Left renal pelvis (tissue), 4 donors: ENCODE measurements at places on chromosomes 16 and 17. TPM values are rescaled to one million over a fixed set of nuclear protein-coding genes. Genes with fewer than 3 reads are reported as not detected.

GRCh38 chr17:2978116-2978515 lies 85.3 kb downstream of the OR1D5 start:
- no peak for DNase-seq

DNA sequence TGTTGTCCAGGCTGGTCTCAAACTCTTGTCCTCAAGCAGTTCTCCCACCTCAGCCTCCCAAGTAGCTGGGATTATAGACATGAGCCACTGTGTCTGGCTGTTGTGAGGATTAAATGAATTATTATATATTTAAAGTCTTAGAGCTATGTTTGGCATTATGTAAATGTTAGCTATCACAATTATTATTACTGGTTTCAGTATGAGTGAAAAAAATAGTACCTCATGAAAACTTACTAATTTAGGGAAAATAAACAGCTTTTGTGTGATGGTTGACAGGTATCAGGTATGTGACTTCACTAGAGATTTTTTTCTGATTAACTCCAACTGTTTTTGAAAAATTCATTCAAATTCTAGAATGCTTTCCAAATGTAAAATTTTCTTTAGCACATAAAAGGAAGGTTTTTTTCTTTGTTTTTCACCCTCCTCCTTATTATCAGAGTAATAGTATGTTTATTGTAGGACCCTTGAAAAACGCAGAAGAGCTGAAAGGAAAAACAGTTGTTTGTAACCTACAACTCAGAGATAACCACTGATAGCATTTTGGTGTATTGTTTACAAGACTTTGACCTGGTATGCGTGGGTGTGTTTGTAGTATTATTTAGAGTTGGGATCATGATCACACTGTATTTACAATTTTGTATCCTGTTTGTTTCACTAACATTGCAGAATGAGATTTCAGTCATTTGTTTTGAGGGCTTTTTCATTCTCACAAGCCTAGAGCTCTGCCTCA lies 13.2 kb downstream of the NLK start:
- no peak for DNase-seq

GRCh38 chr16:66495440-66495839 lies 54.5 kb downstream of the TK2 start:
- no peak for DNase-seq

DNA sequence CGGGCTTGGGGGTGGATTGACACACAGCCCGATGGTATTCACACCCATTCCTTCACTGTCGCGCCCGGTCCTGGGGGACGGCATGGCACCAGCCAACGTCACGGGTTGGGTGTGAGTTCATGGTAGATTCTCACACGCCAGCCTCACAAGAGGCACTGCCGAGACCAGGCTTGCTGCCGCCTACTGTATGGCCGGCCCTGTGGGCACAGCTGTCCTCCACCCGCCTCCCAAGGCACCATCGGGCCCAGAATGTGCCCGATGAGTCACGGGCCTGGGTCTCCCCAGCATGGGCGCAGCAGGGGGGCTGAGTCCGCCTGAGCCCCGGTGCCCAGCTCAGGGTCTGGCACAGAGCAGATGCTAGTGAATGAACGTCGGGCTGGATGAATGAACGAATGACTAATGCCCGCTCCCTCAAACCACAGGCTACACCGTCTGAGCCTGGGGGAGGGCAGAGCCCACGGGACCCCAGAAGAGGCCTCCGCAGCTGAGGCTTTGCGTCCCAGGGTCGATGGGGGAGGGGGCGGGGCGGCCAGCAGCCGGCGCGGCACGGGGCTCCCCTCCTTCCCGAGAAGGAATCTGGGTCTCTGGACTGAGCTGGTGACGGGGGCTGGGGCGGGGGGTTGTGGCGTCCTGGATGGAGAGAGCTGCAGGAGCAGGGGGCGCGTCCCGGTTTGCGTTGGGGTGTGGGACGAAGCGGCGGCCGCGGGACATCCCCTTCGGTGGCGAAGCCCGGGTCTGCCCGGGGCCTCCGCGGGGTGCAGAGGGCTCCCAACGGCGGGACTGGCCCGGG lies 829 bp downstream of the PITPNM3 start:
- DNase-seq: no peak

DNA sequence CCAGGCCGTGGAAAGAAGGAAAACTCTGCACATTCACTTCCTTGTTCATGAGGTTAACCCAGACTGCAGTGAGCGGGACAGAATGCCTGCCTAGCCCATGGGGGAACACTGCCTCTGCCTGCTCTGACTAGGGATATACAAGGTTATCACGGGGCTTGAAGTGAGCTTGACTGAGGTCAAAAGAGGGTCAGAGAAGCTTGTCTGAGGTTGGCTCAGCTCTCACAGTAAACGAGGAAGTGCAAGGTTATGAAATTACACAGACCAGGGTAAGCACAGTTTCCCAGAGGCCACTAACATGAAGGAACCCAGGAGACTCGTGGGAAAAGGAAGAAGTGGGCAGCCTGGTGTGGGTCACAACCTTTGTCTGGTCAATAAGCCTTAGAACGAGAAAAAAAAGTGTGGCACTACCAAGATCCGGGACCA lies 28.7 kb downstream of the HIC1 start:
- no peak for DNase-seq

DNA sequence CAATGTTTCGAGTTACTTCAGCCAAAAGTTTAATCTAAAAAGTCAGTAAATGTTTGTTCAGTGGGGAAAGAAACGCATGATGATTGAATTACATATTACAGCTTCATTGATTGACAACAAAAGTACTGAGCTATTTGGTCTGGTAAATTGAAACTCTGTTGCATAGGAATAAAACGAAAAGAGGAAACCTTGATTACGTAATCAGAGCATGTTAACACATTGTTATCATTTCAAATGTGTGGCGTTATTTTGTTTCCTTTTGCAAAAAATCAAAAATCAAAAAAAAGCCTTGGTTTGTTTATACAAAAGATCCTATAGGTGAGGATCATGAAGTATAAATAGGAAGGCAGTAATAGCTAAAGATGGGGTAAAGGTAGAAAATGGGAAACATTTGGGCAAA lies 19.5 kb upstream of the CA10 start:
- DNase-seq: no peak

DNA sequence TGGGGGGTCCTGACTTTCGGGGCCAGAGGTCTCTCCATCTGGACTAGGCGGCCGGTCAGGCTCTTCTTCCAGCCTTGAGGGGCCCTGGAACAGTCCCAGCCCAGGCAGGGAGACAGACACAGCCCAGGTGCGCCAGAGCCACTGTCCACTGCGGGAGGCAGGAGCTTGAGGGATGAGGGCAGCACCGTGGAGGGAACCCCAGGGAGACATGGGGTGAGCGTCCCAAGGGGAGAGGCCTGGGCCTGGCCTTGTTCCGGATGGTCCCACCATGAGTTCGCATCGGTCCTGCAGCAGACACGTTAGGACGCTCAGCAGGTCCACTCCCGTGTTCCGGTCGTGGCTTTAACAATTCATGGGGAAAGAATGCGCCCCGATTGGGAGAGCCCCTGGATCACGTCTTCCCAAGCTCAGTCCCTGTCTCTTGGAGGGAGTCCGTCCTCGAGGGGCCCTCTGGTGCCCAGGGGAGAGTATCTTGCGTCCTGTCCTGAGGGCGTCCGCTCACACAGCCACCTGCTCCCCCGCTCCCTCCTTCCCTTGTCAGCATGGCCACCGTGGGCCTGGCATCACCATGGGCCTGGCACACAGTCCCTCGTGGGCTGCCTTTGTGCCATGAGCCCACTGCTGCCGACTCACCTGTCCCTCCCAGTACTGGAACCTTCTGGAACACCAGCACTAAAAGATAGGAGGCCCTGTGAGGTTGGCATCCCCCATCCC lies 6.7 kb upstream of the NUDT16L1 start:
- no peak for DNase-seq

- no peak for DNase-seq
Observed at GRCh38 chr16:86016201-86016965, 117.4 kb downstream of the IRF8 start.

Gene MYH11
- polyA plus RNA-seq: 4.6 TPM

Gene RDM1
- 2.3 TPM for polyA plus RNA-seq
